ENCODE measurements at places on chromosomes 12 and 14.

GRCh38 chr12:109462868-109463692, 14.0 kb downstream of the KCTD10 start:
- DNase-seq: peak; percentile 96

- no peak for DNase-seq
These were observed 196.4 kb upstream of the FOXN3 start for GRCh38 chr14:89613260-89614008.

- no peak for DNase-seq
These were observed 3.1 kb downstream of the RDH16 start for GRCh38 chr12:56954057-56954957.

DNA sequence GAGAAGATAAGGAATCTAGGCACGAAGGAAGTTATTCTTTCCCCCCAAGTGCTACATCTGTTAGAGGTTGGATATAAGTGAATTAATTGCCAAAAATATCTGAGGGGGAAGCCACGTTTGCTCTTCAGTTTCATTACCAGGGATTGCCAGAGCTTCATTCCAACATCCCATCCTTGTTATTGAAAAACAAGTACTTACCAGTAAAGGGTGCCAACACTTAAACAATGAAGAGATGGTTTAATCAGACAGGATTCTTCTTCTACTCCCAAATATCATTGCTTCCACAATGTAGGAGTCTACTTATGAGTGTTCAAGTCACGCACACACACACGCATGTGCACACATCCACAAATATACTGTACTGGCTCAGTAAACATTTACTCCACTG, 312.4 kb downstream of the RPAP3 start:
- peak; percentile 27 for DNase-seq

DNA sequence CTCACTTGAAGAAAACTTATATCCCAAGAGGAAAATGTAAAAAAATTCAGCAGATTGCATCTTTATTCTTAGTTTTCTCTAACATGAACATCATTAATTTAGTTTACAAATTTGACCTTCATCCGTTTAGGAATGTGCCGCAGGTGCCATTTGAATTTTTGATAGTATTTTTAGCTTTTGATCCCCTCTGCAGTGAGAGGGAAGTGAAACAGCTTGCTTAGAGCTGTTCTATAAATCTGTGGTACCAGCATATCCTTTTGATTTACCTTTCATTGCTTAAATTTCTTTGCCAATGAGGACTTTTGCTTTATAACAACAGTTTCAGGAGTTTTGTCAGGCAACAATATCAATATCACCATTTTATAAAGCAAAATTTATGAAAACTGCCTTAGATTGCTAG, 32.7 kb downstream of the DUSP6 start:
- no peak for DNase-seq

- DNase-seq: no peak
These were observed 5.9 kb downstream of the C12orf75 start for GRCh38 chr12:105336411-105336810.

- no peak for DNase-seq
These were observed 30.3 kb upstream of the AMIGO2 start for GRCh38 chr12:47110011-47110541.

DNA sequence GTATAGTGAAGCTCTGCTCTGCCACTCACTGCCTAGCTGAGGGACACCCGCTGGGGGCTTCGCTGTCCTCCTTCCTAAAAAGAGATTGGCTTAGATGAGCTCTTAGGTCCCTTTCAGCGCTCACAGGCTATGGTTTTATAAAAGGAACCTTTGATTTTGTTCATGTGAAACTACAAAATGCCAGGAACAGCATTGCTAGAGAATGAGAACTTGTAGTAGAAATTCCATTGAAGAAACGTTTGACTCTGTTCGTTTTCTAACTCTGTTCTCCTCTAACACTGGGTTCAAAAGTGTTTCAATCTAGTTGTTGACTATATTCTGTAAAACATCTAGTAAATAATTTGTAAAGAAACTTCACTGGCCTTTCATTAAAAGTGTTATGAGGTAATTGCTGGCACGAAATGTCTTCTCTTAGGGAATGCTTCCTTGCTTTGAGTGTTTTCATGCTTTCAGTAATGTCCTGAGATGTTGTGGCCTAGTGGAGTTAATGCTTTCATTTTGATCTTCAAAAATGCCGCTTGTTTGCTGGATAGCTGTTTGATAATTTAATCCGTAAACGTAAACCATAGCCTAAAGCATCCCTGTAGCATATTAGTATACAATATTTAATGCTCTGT, 1.6 kb downstream of the MARK3 start:
- peak; percentile 69 for DNase-seq

GRCh38 chr12:94706250-94706661, 55.9 kb upstream of the TMCC3 start:
- no peak for DNase-seq

DNA sequence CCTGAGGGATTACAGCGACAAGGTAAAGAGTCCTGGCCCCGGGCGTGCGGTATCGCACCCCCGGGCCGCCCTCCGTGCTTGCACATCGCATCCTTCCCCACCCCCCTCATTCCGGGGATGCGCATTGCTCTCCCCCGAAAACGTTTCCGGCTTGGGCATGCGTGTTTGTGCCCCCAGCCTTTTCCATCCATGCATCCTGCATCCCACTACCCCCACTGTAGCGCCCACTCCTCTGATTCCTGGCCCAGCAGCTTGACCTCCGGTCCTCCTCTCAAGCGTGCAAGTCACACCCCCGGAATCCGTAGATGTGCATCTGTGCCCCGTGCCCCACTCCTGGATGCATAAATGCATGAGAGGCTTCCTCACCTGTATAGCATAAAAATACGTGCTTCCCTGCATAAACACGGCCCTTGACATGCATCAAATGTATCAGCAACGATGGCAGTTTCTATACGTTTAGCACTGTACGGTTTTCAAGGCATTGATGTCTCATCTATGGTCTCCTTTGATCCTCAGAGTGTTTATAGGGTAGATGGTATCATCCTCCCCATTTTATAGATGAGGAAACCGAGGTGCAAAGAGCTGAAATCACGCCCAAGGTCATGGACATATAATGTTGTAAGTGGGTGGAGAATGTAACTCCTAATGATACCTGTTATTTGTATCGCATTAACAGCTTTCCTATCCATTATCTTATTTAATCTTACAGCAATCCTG, 484 bp downstream of the RIC8B start:
- no peak for DNase-seq

GRCh38 chr14:39459795-39460478, 27.7 kb upstream of the FBXO33 start:
- DNase-seq: peak; percentile 7

- no peak for DNase-seq
These were observed 7.7 kb downstream of the KCNH3 start for GRCh38 chr12:49546481-49546880.

- no peak for DNase-seq
These were observed 388.8 kb downstream of the PDZRN4 start for GRCh38 chr12:41576925-41577324.

- DNase-seq: no peak
These were observed 19.4 kb downstream of the HHIPL1 start for GRCh38 chr14:99664058-99664936.
